Natural killer cell (primary cell): ENCODE measurements at places on chromosomes 6 and 20. TPM values are rescaled to one million over a fixed set of nuclear protein-coding genes. Genes with fewer than 3 reads are reported as not detected.
A peak's percentile ranks its signal among the peaks of the same experiment; 100 is the strongest.

OVOL2 gene
- not detected for total RNA-seq

GRCh38 chr20:23133560-23133998 is 47.5 kb upstream of the CD93 start:
- DNase-seq: no peak

GRCh38 chr6:38996676-38997075 is 51.9 kb upstream of the GLP1R start:
- DNase-seq: no peak

GRCh38 chr6:33271468-33272274 is at the start of the genes RPS18 and VPS52:
Gene RPS18, plus strand, starts transcription at chr6:33272075. Its CDS starts 45 bp downstream, at chr6:33272120.
Gene VPS52, minus strand, starts transcription at chr6:33271876. Its CDS starts 201 bp downstream, at chr6:33271675.
- peak; percentile 99 for DNase-seq

DNA sequence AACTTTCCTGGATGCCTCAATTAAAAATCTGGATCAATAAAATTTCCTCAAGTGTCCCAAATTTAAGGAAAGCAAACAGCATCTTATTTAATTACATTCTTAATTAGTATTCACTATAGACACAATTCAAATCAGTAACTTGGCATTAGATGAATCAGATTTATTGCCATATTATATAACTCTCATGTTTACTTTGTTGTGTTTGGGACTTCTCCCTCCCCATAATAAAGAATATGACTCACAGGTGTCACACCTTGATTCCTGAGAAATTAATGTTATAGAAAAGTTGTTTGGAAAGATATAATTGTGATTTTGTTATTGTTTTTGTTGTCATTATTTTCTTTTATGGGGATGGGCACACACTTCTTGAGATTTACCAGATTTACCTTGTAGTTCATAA is 18.4 kb downstream of the EYA4 start:
- no peak for DNase-seq

- DNase-seq: peak; percentile 29
Measured at GRCh38 chr6:107489636-107490565, at the start of gene SOBP. Gene SOBP, plus strand, starts transcription at chr6:107490117. Its CDS starts 500 bp downstream, at chr6:107490617.

GGTLC1 gene
- total RNA-seq: not detected

DNA sequence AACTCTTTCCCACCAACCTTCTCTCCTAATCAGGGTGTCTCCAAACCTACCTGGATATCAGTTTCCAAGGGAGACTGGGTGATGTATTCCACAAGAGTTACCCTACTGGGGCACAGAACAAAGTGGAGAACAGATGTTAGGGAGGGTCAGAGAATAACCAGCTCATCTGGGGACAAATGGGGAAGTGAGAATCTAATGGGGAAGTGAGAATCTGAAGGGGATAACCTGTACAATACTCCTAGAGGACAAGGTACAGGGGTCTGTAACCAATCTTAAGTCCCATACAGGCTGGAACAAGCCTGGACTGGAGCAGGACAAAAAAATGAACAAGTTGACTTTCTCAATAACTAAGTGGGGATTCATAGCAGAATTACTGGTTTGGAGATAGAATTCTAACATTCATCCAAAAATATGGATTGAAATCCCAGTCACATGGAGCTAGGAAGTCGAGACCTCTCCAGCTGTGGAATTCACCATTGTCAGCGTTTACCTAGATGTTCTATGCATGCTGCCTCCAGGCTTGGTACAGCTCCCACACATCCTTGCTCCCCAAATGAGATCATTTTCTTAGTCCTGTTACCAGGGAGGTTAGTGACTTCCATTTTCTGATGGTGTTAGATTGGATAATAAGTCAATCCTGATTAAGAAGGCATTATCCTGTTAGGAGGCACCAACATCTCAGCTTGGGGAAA is 214.8 kb upstream of the MOCS1 start:
- peak; percentile 1 for DNase-seq

- DNase-seq: no peak
Measured at GRCh38 chr6:115767931-115768330, 292.8 kb downstream of the FRK start.

- DNase-seq: no peak
Measured at GRCh38 chr20:33627577-33628216, 34.4 kb upstream of the C20orf144 start.

BCLAF1 gene
- total RNA-seq: 582 TPM

DNA sequence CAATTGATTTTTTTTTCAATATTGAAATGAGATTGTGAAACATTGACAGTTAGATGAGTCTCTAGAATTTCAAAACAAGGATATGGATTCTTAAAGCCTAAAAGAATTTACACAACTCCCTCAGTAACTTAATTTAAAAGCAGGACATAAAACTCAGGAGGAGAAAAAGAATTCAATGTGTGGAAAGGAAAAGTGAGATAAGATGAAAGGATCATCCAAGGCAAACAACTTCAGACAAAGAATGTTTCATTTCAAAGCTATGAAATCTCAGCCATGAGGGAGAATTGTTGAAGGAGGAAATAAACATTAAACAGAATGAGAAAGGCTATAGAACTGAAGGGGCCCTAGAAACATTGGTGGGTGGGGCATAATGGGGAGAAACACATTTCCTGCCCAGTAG is 191.7 kb upstream of the NOX3 start:
- DNase-seq: no peak

GRCh38 chr20:21002486-21002885 is 103.7 kb downstream of the LINC00237 start:
- DNase-seq: no peak

GRCh38 chr20:25160897-25161296 is 34.6 kb upstream of the ENTPD6 start:
- no peak for DNase-seq

DNA sequence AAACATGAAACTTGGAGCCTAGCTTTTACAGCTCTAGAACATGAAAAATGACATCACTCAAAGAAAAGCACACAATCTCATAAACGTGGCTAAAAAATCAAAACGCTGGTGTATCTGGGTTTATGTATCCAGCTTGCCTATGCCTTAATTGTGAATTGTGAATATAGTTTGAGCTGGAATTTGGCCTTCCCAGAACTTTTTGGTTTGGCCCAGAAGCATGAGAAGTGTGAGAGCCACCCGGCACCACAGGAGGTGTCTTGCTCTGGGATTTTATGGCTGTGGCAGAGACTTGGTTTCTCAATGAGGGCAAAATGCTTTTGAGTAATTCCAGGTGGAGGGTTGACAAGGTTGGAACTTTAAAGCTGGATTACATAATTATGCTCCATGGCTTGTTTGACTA is 69.2 kb downstream of the TIAM2 start:
- DNase-seq: no peak
